ENCODE measurements at places on chromosomes 3 and 15.

DNA sequence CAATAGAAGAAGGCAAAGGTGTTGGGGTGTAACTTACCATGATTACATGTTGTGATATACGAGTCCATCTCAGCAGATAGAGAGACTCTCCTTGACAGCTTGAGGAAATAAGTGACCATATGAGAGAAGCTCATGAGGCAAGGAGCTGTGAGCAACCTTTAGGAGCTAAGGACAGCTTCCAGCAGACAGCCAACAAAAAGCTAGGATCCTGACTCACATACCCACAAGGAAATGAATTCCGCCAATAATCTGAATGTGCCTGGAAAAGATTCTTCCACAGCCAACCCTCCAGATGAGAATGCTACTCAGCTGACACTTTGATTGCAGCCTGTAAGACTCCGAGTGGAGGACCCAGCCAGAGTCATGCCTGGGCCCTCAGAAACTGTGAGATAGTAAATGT lies 339.6 kb upstream of the TPRG1 start:
- no peak for DNase-seq

DNA sequence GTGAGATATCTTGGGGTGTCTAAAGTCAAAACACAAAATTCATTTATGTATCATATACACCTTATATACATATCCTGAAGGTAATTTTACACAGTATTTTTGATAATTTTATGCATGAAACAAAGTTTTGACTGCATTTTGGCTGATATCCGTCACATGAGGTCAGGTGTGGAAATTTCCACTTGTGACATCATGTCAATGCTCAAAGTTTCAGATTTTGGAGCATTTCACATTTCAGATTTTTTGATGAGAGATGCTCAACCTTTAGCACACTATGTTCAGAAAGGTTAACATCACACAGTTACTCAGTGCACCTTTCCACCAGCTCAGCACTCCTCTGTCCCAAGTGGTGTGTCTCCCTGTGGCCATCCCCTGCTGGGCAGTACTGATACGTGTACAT lies 37.7 kb upstream of the CPB1 start:
- DNase-seq: no peak

- DNase-seq: peak; percentile 74
Measured at GRCh38 chr3:112132975-112133448, at the start of gene GCSAM. GCSAM (minus strand) TSS chr3:112133248; CDS start chr3:112133120, 128 bp downstream.

DNA sequence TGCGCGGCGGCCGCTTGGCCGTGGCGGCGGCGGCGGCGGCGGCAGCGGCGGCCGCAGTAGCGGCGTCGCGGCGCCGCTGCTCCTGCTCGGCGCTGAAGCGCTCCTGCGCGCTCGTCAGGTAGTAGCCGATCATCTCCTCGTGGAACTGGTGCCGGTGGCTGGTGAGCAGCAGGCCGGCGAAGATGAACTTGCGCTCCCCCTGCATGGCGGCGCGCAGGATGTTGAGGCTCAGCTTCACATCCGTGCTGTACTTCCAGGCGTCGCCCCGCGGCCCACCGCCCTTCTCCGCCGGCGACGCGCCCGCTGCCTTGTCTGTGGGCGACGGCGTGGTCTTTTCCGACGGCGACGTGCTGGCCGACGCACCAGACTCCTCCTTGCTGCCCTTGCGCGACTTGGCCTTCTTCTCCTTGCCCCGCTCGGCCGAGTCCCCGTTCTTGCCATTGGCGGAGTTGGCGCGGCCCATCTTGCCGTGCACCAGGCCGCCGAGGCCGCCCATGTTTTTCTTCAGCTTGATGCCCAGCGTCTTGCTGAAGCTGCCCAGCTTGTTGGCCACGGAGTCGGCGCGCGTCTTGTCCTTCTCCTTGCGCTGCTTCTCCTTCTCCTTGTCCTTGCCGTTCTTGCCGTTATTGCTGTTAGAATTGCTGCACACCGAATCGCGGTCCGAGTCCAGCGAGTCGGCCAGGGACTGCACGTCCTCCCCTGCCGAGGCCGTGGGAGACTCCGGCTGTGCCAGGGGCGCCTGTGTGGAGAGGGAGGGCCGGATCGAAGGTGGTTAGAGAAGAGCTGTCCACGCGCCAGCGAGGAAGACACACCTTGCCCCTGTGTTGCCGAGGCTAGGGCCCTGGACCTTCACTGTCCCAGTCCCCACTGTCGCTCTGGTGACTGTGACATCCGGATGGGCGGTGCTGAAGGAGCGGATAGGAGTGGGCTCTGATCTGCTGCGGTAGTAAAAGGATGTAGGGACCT lies 157.6 kb downstream of the KLF13 start:
- DNase-seq: peak; percentile 43

Measured in T-cell (primary cell).